ENCODE measurements at places on chromosomes 12 and 14.

- DNase-seq: no peak
These were observed 751.3 kb downstream of the SLC6A15 start for GRCh38 chr12:84161296-84161695.

- no peak for DNase-seq
These were observed 83.1 kb downstream of the SLC16A7 start for GRCh38 chr12:59678759-59679411.

GRCh38 chr14:105507247-105507646, 16.2 kb downstream of the TEDC1 start:
- no peak for DNase-seq

- DNase-seq: no peak
These were observed 18.8 kb downstream of the NIN start for GRCh38 chr14:50812180-50812579.

DNA sequence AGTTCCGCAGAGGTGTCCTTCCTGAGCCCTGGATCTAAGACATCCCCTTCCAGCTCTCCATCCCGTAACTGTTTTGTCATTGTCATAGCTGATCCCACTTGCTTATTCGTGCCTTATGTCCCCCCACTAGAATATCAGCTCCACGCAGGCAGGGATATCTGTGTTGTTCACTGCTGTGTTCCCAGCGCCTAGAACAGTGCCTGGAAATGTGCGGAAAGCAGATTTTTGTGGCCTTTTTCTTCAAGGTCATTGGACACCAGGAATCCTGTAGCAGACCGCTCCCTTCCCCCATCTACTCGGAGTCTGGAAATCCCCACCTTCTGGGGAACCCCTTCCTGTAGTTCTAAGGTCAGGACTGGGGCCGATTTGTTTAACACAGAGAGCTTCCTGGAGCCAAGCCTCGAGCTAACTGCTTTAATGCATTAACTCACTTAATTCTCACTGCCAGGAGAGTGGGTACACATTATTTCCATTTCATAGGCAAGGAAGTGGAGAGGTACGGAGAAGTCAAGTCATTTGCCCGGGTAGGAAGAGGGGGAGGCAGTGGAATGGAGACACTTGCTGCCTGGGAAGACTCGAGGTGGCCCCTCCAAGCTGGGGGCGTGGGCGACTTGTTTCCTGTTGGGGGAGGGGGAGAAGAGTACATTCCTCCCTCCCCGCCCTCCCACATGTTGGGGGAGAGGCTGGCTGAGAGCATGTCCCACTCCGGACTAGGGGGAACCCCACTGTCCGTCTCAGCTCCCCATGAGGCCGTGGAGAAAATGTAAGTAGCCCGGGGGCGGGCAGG, 1.2 kb upstream of the SH2B3 start:
- DNase-seq: no peak

DNA sequence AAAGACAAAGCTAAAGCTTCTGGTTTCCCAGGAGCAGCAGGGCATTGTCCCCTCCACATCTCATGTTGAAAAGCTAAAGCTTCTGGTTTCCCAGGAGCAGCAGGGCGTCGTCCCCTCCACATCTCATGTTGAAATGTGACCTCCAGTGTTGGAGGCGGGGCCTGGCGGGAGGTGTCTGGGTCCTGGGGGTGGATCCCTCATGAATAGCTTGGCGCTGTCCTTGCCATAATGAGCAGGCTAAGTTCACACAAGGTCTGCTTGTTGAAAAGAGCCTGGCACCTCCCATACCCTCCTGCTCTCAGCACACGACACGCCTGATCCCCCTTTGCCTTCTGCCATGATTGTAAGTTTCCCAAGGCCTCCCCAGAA, 123.7 kb downstream of the PIWIL1 start:
- no peak for DNase-seq

GRCh38 chr12:87931812-87932211, 97.4 kb downstream of the C12orf50 start:
- DNase-seq: peak; percentile 54

- DNase-seq: no peak
These were observed 15.3 kb downstream of the FAM222A start for GRCh38 chr12:109728921-109729320.

DNA sequence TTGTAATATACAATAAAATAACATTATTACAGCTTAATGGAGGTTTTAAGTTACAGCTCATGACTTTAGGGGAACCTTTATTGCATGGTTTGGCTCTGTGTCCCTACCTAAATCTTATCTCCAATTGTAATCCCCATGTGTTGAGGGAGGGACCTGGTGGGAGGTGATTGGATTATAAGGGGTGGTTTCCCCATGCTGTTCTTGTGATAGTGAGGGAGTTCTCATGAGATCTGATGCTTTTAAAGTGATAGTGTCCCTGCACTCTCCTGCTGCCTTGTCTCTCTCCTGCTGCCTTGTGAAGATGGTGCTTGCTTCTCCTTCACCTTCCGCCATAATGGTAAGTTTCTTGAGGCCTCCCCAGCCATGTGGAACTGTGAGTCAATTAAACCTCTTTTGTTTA, 132.1 kb upstream of the SYT1 start:
- DNase-seq: no peak

DNA sequence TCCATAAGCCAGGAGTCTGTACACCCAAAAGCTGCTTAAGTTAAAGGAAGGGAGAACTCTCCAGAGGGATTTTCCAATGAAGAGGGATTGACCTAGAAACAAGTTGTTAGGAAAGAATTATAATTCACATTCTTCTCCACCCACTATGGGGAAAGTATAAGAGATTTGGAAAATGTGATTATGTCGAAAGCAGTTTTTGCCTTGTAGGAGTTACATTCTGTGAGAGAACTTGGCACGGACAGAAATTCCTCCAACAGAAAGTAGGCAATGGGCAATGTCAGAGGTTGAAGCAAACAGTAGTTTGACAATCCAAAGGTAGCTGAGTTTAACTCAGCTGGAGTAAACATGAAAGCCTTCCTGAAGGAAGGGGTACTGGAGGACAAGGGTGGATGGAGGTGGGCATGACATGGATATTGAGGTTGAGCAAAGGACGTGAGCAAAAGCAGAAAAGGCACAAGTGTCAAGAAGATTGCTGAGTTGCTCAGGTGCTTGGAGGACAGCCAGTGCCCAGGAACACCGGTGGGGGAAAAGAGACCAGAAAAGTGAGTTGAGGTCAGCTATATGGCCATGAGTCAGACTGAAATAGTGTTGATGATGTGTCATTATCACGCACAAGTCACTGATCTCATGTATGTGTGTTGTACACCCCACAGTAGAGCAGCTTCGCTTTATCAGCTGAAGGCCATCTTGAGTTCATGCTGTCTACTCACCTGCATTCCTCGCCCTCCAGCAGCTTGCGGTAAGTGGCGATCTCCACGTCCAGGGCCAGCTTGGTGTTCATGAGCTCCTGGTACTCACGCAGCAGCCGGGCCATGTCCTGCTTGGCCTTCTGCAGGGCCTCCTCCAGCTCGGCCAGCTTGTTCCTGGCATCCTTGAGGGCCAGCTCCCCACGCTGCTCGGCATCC, 4.0 kb downstream of the KRT5 start:
- DNase-seq: no peak

DNA sequence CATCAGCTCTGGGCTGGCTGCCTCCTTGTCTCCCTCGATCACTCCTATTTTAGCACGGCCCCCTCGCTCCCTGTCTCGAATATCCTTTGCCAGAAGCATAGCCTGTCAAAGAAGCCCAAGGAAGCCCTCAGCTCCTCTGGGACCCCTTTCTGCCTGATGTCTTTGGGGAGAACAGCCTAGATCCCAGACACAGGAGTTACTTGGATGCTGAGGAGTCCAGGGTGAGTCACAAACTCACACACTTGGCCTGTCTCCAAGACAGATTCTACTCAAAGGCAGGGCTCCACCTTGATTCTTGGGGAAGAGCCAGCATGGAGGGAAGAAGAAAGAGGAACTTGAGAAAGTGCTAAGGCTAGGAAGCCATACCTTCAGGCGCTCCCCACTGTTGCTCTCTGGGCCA, 8.1 kb downstream of the AVIL start:
- DNase-seq: peak; percentile 37

GRCh38 chr14:63902375-63902976, 49.7 kb downstream of the SYNE2 start:
- no peak for DNase-seq

GRCh38 chr12:104750061-104750460, 208.0 kb downstream of the SLC41A2 start:
- DNase-seq: peak; percentile 17

DNA sequence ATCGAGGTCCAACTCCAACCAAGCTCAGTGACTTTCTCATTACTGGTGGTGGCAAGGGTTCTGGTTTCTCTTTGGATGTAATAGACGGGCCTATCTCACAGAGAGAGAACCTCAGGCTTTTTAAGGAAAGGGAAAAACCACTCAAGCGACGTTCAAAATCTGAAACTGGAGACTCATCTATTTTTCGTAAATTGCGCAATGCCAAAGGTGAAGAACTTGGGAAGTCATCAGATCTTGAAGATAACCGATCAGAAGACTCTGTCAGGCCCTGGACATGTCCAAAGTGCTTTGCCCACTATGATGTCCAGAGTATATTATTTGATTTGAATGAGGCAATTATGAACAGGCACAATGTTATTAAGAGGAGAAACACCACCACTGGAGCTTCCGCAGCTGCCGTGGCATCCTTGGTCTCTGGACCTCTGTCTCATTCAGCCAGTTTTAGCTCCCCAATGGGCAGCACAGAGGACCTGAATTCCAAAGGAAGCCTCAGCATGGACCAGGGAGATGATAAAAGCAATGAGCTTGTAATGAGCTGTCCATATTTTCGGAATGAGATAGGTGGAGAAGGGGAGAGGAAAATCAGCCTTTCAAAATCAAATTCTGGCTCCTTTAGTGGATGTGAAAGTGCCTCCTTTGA, 343.5 kb upstream of the RGS6 start:
- DNase-seq: no peak

DNA sequence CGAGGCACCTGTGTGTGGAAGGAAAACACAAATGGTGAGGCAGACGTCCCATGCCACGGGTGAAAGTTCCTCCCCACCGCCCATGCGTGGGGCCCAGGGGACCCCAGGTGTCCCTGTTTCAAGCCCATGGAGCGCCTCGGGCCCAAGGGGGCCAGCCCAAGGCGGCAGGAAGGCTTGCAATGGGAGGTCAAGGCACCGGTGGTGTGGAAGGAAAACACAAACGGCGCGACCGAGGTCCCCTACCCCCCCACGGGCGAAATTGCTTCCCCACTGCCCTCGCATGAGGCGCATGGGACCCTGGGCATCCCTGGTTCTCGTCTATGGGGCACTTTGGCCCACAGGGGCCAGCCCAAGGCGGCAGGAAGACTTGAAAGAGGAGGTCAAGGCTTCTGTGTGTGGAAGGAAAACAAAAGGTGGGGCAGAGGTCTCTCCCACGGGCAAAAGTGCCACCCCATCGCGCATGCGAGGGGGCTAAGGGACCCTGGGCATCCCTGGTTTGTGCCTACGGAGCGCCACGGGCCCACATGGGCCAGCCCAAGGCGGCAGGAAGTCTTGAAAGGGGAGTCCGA, 379.4 kb downstream of the ALG10 start:
- no peak for DNase-seq

- no peak for DNase-seq
These were observed 94.3 kb upstream of the PDE3A start for GRCh38 chr12:20274008-20274407.

DNA sequence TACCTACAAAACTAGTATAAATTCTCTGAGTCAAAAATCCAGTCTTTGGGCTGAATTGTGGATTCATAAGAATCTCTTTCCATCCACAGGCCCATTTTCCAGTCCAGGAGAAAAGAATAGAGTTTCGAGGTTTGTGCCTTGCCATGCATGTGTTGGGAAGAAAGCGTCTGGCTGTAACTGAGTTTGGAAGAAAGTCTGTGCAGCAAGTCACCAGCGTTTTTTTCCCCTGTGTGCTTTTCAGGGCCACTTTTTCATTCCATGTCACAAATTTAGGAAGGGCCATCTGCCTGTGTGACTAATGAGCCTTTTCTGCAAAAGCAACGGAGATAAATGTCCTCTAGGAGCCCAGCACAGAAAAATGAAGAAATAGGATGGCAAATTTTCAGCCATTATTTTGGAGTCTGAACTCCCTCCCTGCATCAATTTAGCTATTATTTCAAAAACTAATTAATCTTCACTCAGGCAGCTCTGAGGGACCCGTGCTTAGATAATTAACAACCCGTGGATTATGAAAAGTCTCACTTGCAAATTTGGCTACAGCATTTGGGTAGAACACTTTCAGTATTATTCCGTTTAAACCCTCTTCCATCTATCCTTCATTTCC, 261.5 kb downstream of the SUDS3 start:
- DNase-seq: no peak

GRCh38 chr12:43179486-43179885, 372.5 kb downstream of the ADAMTS20 start:
- DNase-seq: no peak

DNA sequence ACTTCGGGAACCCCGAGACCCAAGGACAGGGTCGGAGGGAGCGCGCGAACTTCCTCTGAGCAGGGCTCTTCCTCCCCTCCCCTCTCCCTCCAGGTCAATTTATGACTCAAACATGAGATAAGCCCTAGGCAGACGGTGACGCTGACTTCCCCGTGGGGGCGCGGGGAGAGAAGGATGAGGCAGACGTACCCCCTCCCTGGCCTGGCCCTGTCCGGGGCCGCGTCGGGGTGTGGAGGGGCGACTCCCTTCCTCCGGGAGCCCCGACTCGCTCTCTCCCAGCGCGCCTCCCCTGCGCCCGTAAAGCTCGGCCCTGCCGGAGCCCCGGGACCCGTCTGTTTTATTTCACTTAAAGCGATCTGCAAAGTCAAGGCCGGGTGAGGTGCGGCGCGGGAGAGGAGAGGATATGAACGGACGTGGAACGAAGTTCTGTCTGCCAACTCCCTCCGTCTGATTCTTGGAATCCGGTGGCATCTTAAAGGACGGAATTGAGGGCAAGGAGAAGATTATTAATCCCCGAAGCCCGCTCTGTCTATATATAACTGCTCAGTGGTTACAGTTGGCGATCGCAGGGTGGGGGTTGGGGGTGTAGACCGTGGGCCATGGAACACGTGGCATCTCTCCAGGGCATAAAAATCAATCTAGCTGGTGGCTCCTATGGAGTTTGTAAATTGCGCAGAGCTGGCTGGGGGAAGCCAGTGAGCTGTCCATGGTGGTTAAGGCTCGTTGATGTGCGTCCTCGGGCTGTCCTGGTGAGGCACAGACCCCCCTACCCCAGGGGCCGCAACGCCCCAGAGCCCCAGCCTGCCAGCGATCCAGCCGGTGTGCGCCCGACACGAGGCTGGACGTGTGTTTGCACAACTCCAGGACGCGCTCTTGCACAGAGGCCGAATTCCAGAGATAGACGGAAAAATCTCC, 2.9 kb upstream of the PTHLH start:
- DNase-seq: no peak

DNA sequence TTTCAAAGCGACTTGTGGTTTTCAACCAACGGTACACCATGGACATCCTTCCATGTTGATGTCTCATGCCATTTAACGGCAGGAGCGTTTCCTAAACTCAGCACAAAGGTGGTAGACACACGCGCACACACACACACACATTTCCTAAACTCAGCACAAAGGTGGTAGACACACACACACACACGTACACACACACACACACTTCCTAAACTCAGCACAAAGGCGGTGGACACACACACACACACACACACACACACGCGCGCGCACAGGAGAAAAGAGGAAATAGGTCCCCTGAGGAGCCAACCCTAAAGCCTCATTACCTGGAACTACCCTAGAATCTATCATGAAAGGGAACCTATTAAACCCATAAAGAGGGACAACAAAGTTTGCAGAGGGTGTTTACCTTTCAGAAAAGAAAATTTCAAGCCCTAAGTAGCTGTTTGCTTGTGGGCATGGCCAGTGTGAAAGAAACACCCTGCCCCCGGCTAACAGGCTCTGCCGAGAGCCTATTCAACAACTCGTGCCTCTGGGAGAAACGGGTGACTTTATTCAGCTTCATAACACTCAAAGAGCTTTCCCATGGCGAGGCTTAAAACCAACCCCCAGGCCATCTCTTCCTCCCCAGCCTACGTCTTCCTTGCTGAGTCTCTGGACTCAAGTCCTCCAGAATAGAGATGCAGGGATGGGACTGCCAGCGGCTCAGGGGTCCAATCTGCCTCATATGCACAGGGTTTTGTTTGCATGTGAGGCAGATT, 31.8 kb downstream of the SLC8B1 start:
- no peak for DNase-seq

All from skeletal muscle cell (primary cell).